ENCODE measurements at places on chromosomes 4 and X. TPM values are rescaled to one million over a fixed set of nuclear protein-coding genes. Genes with fewer than 3 reads are reported as not detected.

Gene ENPP6
- polyA plus RNA-seq = 4.0 TPM

Gene GYPE
- polyA plus RNA-seq = 3.1 TPM

Gene SH3D19
- polyA plus RNA-seq = 24.7 TPM

Gene GAR1
- 40.3 TPM for polyA plus RNA-seq

Gene BRS3
- 0.06 TPM for polyA plus RNA-seq

Gene AREG
- polyA plus RNA-seq = not detected

Gene NOX1
- 0.50 TPM for polyA plus RNA-seq

Gene RNF128
- 10.8 TPM for polyA plus RNA-seq

Gene STPG2
- polyA plus RNA-seq = 0.65 TPM

Gene C4orf50
- 0.01 TPM for polyA plus RNA-seq

Gene TLR10
- polyA plus RNA-seq = 0.59 TPM

Gene BEX1
- 58.1 TPM for polyA plus RNA-seq

Measured in renal pelvis (tissue), 12 donors.